ENCODE measurements at places on chromosomes 7 and 10.

DNA sequence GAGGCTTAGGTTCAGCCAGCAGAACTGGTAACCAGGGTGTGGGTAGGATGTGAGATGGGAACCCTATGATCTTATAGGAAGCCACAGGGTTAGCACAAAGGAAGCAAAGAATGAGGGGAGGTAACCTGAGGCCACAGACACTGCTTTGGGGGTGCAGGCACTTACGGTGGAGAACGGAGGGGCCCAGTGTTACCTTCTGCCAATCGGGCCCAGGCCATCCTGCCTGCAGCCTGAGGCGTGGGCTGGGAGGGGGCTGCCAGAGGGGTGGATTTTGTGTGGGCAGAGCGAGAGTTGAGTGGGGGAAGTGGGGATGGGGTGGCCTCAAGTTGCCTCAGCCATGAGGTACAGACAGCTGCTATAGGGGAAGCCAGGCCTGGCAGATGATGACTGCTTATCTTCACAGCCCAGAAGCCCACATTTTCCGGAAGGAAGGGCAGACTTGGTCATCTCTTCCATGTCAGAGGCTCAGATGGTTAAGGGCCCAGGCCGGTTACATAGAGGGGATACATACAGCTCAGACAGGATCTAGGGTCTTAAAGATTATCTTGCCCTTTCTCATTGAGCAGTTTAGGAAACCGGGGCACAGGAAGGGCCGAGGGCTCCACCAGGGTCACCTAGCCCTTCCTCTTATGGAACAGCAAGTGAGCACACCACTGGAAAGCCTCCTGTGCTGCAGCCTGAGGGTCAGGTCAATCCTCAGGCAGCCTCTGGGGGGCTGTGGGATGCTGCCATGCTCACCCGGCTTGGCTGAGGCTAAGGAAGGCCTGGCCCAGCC, 24.4 kb upstream of the VSIR start:
- DNase-seq: no peak

- DNase-seq: no peak
Measured at GRCh38 chr10:44992070-44992731, 8.5 kb upstream of the ZNF22 start.

DNA sequence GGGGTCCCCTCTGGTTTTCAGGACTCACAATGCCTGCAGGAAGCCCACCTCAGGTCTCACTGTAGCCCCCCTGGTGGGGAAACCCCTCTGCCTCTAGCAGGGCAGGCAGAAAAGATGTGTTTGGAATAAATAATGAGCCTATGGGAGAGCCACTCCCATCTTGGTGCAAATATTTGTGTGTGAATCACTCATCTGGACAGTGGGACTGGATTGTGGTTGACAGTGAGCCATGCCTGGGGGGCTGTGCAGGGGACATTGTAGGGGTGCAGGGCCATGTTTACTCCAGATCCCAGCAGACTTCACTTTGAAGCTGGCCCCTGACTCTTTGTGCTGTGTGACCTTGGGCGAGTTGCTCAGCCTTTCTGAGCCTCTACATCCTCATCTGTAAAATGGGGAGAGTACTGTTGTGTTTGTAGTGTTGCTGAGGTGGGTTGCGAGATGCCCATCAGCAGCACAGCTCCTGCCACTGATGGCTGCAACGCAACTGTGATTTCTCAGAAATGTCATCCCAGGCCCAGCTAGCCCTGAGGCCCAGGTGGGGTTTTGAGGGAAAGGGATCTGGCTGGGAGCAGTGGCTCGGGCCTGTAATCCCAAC, 20.7 kb downstream of the GTF2IRD1 start:
- no peak for DNase-seq

GRCh38 chr7:79936281-79936983, 198.2 kb upstream of the GNAI1 start:
- no peak for DNase-seq

GRCh38 chr7:13532028-13532753, 457.3 kb downstream of the ETV1 start:
- no peak for DNase-seq

Data from NCI-H2081 (cell line).